ENCODE measurements at places on chromosomes 11 and 22.

DNA sequence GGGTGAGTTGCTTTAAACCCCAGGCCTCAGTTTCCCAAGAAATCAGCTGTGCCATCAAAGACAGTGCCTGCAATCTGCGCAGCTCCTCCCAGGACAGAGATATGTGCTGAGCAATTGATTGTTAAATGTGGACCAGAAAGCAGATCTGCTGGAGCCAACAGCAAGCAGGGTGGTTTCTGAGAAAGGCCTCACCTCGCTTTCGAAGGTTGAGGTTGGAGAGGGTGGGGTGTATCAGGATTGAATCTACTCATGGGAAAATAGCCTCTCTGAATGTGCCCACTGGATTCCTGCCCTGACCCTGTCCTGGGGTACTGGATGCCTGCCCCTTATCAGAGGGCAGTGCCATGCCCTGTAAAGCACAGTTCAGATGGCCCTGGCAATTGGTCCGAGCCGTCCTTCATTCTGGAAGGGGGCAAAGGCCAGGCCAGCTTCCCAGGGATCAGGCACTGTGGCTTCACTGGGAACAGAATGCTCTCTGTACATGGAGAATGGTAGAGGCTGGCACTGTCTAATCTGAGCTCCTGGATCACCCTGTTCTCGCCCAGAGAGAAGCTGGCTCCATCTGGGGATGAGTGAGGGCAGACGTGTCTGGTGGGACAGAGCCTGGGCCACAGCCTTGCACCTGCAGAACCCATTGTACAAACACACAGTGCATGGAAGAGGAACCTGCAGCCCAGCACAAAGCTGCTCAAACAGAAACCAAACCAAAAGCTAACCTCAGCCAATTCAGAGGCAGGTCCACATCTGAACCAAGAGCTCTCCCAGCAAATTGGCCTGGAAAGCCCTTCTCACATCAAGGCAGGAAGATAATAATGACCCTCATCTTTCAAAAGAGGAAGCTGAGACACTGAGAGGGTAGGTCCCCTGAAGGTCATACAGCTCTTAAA is 15.2 kb downstream of the DHCR7 start:
- no peak for DNase-seq

- no peak for DNase-seq
These were observed 26.1 kb downstream of the MRTFA start for GRCh38 chr22:40610329-40610850.

DNA sequence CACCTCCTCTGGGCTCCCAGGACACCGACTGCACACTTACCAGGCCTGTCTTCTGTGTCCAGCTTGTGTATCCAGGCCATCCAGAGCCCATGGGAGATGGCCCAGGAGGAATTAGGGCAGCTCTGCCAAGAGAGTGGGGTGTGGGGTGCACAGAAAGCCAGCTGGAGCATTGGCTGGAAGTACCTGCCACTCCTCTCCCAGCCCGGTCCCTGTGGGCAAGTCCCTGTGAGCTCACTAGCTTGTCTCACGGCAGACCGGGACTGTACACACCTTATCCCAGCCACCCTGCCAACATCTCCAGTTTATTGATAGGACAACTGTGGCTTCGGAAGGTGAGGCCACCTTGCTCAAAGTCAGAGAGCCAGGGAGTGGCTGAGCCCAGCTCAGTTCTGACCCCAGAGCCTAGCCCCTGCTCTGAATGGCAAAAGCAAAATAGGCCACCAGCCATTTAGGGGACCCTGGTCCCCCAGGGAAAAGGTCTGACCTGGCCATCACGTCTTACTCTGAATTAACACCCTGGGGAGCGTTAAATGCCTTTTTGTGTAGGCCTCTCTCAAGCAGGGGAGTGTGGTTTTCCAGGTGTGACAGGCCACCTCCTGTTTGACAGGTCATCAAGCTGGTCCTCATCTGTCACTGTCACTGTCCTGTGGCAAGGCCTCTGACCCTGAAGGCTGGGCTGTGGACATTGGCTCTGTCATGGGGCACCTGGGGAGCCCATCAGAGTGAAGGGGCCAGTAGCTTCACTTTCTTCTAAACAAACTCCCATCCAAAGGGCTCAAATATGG is 15.1 kb downstream of the UQCR10 start:
- no peak for DNase-seq

GRCh38 chr11:125070699-125071254 is 7.7 kb downstream of the SLC37A2 start:
- DNase-seq: no peak

DNA sequence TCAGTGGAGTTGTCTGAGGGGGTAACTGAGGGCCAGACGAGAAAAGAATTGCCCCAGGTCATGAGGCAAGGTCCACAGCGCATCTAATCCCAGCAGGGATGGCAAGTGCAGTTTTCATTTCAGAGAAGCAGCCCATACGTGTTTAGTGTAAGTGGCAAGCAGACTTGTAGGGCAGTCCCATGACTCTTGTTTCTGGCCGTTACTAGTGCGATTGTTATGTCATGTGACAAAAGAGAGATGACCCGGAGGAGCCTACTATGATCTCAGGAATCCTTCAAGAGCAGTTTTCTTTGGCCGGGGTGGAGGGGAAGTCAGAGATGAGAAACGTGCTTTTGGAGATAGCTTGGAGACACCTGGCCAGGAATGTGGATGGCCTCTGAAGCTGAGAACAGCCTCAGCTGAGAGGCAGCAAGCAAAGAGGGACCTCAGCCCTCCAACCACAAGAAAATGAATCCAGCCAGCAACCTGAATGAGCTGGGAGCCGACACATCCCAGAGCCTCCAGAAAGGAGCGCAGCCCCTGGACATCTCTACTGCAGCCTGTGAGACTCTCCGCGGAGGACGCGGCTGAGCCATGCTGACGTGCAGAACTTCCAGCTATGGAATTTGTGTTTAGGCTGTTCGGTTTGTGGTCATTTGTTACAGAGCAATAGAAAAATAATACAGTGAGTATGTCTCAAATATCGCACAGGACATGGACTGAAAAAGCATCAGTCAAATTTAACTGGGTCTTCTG is 44.1 kb upstream of the CDON start:
- no peak for DNase-seq

GRCh38 chr11:111462329-111462728 is 49.9 kb downstream of the BTG4 start:
- no peak for DNase-seq

GRCh38 chr11:47846998-47847397 is 1.2 kb downstream of the NUP160 start:
- no peak for DNase-seq
